Muscle of leg (tissue), 16 donors: ENCODE measurements at places on chromosomes 16 and 17. TPM values are rescaled to one million over a fixed set of nuclear protein-coding genes. Genes with fewer than 3 reads are reported as not detected.
A peak's percentile ranks its signal among the peaks of the same experiment; 100 is the strongest.

- H3K4me3 ChIP-seq = peak within 1 kb of the TSS; percentile 74
- no peaks in the 10 kb centered on the region for H3K36me3 ChIP-seq
- H3K4me1 ChIP-seq = peaks cover 9% of the 10 kb centered on the region
- H3K27me3 ChIP-seq = no peaks in the 10 kb centered on the region
- peak within 1 kb of the TSS; percentile 82 for H3K27ac ChIP-seq
Measured at GRCh38 chr17:4366327-4367063, at the start of gene UBE2G1. TSS of gene UBE2G1 (minus strand) at chr17:4366675. CDS start at chr17:4366316, 359 bp downstream.

DNA sequence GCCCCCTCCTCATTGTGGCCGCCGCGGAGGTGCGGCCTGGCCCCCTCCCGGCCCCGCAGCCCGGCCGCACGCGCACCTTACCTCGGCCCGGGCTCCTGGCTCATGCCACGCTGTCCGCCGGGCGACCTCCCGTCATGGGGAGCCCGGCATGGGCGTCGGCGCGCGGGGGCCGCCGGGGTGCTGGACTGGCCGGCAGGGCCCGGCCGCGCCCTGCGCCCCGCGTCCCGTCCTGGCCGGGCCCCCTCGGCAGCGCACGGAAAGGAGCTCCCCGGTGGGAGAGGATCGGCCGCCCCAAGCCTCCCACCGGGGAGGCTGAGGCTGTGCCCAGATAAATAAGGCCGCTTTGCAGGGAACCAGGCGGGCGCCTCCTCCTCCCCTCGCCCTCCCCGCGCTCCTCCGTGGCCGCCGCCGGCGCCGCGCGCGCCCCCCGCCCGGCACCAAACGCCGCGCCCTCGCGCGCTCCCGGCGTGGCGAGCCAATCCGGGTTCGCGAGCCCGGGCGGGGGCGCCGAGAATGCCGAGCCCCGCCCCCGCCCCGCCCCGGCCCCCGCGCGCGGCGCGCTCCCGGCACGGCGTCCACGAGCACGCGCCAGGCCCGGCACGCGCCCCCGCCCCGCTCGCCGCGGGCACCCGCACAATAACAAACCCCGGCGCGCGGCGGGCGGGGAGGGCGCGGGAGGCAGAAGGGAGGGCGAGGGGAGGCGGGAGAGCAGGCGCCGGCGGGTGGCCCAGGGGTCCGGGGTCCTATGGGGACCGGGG is at the start of gene FBXL16:
Gene FBXL16, minus strand, starts transcription at position 371 of the 758 bp plus-strand sequence. CDS start 8,396 bp downstream, outside the sequence.
- no peak within 1 kb of the TSS for H3K4me3 ChIP-seq
- DNase-seq = no peak
- H3K27me3 ChIP-seq = peaks cover 93% of the 10 kb centered on the region

GRCh38 chr16:67244387-67245185 is 2.7 kb downstream of the FHOD1 start:
- H3K36me3 ChIP-seq = peaks cover 1% of the 10 kb centered on the region
- H3K4me1 ChIP-seq = peaks cover 67% of the 10 kb centered on the region
- H3K4me3 ChIP-seq = no peak overlapping the region
- peaks cover 15% of the 10 kb centered on the region for H3K27me3 ChIP-seq
- DNase-seq = peak; percentile 85

DNA sequence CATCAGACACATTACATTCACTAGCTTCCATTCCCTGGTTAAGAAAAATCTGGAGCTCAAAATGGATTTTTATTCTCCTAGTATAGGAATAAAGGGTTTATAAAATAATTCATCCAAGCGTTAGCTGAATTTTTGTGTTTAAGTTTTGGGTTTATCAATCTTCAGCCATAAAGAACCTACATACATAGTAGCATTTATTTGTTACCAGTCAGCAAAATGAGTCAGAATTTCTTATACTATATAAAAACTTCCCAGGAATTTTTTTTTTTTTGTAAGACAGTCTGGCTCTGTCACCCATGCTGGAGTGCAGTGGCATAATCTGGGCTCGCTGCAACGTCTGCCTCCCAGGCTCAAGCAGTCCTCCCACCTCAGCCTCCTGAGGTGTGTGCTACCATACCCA is 40.2 kb upstream of the SLC12A3 start:
- no peak for DNase-seq
- no peaks in the 10 kb centered on the region for H3K4me1 ChIP-seq
- H3K36me3 ChIP-seq = peaks cover 42% of the 10 kb centered on the region
- no peaks in the 10 kb centered on the region for H3K27me3 ChIP-seq

The KRT13 gene
- 0.13 TPM for total RNA-seq

DNA sequence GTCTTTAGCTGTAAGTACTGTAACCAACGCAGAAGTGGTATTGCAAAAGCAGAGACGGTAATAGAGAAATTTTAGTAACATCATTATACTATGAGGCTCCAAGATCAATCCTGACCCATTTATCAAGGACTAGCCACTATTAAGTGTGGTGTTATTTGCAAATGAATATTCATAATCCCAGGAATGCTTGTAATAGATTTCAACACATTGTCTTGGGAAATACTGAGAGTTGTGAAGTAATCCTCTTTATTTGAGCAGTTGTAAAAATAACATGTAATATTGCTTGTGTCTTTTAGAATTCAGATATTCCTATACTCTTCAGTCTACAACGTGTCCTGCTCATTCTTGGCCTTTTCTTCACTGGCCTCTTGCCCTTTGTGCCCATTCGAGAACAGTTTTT is 46.4 kb downstream of the GDPD1 start:
- H3K27me3 ChIP-seq = no peaks in the 10 kb centered on the region
- H3K36me3 ChIP-seq = no peaks in the 10 kb centered on the region
- H3K4me1 ChIP-seq = no peaks in the 10 kb centered on the region
- H3K27ac ChIP-seq = no peak overlapping the region
- no peak overlapping the region for H3K4me3 ChIP-seq
- DNase-seq = no peak

- peaks cover 14% of the 10 kb centered on the region for H3K4me1 ChIP-seq
- H3K27ac ChIP-seq = no peak overlapping the region
- H3K36me3 ChIP-seq = peaks cover 67% of the 10 kb centered on the region
Measured at GRCh38 chr16:30079480-30079879, 3.7 kb downstream of the PPP4C start.

The TM4SF5 gene
- not detected for total RNA-seq

GRCh38 chr17:70158180-70158579 is 11.2 kb upstream of the KCNJ2 start:
- DNase-seq = peak; percentile 22
- no peak overlapping the region for H3K4me3 ChIP-seq
- no peaks in the 10 kb centered on the region for H3K36me3 ChIP-seq
- H3K27ac ChIP-seq = no peak overlapping the region

DNA sequence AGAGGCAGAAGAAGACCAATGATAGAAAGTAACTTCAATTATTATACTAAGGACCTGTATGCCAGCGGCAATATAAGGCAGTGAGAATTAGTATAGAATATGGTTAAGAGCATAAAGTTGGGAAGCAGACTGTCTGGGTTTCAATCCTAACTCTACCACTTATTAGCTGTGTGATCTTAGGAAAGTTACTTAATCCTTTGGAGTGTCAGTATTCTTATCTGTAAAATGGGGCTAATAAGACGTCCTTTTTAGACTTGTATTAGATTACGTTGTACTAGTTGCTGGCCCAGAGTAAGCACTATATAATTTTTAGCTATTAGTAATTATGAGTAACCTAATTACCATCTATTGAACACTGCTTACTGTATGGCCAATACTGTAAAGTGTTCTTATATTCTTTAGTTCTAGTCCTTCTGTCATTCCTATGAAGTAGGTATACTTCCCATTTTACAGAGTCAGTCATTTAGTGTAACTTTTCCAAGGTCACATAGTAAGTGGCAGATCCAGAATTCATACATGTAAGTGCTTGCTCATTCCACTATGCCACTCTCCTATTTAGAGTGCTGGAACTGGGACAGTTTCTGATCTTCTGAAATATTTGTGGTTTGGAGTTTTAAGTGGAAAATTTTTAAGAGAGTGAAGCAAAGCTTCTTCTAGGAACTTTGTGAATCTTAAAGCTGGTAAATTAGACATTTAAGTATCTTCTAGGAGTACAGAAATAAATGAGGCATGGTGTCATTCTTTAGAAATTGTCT is 22.5 kb downstream of the HEATR9 start:
- no peak for DNase-seq
- H3K4me3 ChIP-seq = no peak overlapping the region
- H3K27me3 ChIP-seq = no peaks in the 10 kb centered on the region
- H3K27ac ChIP-seq = no peak overlapping the region
- no peaks in the 10 kb centered on the region for H3K4me1 ChIP-seq

GRCh38 chr17:14330492-14330962 is 29.6 kb downstream of the HS3ST3B1 start:
- DNase-seq = peak; percentile 39
- H3K36me3 ChIP-seq = no peaks in the 10 kb centered on the region
- H3K4me3 ChIP-seq = no peak overlapping the region
- peaks cover 6% of the 10 kb centered on the region for H3K4me1 ChIP-seq
- no peak overlapping the region for H3K27ac ChIP-seq
- H3K27me3 ChIP-seq = no peaks in the 10 kb centered on the region

- H3K4me3 ChIP-seq = peak overlapping the region; percentile 72
- peak; percentile 49 for DNase-seq
- peaks cover 19% of the 10 kb centered on the region for H3K4me1 ChIP-seq
Measured at GRCh38 chr17:57256708-57257112, 387 bp downstream of the MSI2 start.

DNA sequence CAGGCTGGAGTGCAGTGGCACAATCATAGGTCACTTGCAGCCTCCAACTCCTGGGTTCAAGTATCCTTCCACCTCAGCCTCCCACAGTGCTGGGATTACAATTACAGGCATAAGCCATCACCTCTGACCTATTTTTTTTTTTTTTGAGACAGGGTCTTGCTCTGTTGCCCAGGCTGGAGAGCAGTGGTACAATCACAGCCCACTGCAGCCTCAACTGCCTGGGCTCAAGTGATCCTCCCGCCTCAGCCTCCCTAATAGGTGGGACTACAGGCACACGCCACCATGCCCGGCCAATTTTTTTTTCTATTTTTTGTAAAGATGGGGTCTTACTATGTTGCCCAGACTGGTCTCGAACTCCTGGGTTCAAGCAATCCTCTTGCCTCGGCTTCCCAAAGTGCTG is 5.6 kb upstream of the GGA2 start:
- H3K4me3 ChIP-seq = no peak overlapping the region
- H3K27me3 ChIP-seq = no peaks in the 10 kb centered on the region
- H3K27ac ChIP-seq = no peak overlapping the region
- peaks cover 18% of the 10 kb centered on the region for H3K36me3 ChIP-seq
- peaks cover 4% of the 10 kb centered on the region for H3K4me1 ChIP-seq

- H3K4me3 ChIP-seq = no peak overlapping the region
- no peak overlapping the region for H3K27ac ChIP-seq
- peaks cover 70% of the 10 kb centered on the region for H3K27me3 ChIP-seq
- H3K4me1 ChIP-seq = peaks cover 13% of the 10 kb centered on the region
- H3K36me3 ChIP-seq = no peaks in the 10 kb centered on the region
Measured at GRCh38 chr17:73902416-73903181, 258.4 kb upstream of the SDK2 start.

- DNase-seq = peak; percentile 84
- H3K36me3 ChIP-seq = no peaks in the 10 kb centered on the region
- H3K4me1 ChIP-seq = peaks cover 15% of the 10 kb centered on the region
- H3K27ac ChIP-seq = peak overlapping the region; percentile 67
- H3K27me3 ChIP-seq = no peaks in the 10 kb centered on the region
- no peak overlapping the region for H3K4me3 ChIP-seq
Measured at GRCh38 chr17:65638221-65638975, 77.0 kb upstream of the AXIN2 start.

GRCh38 chr16:86649875-86650274 is 71.5 kb downstream of the FOXL1 start:
- no peak overlapping the region for H3K27ac ChIP-seq
- no peak overlapping the region for H3K4me3 ChIP-seq
- H3K27me3 ChIP-seq = peaks cover 15% of the 10 kb centered on the region
- peak; percentile 36 for DNase-seq

The SLFN12L gene
- total RNA-seq = 0.13 TPM

- peaks cover 38% of the 10 kb centered on the region for H3K27me3 ChIP-seq
- no peak overlapping the region for H3K4me3 ChIP-seq
- no peak overlapping the region for H3K27ac ChIP-seq
- DNase-seq = peak; percentile 22
Measured at GRCh38 chr17:4897198-4897687, 2.1 kb upstream of the C17orf107 start.

GRCh38 chr16:83589576-83589975 is 218.2 kb upstream of the HSBP1 start:
- no peak overlapping the region for H3K27ac ChIP-seq
- peaks cover 8% of the 10 kb centered on the region for H3K4me1 ChIP-seq
- no peaks in the 10 kb centered on the region for H3K27me3 ChIP-seq
- H3K36me3 ChIP-seq = no peaks in the 10 kb centered on the region
- H3K4me3 ChIP-seq = no peak overlapping the region

DNA sequence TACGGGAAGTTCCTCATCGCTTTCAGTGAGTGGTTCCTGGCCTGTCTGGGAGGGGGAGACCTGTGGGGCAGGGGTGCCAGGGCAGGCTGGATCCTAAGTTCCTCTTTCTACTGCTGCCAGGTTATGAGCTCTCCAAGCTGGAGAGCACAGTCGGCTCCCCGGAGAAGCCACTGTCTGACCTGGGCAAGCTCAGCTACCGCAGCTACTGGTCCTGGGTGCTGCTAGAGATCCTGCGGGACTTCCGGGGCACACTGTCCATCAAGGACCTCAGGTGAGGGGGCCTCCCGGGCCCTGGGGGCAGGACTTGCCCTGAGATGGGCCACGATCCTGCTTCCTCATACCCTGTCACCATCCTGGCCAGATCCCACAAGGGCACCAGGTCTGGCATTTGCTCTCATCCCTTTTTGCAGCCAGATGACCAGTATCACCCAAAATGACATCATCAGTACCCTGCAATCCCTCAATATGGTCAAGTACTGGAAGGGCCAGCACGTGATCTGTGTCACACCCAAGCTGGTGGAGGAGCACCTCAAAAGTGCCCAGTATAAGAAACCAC is 5.1 kb downstream of the PRSS8 start:
- peaks cover 14% of the 10 kb centered on the region for H3K4me1 ChIP-seq
- DNase-seq = peak; percentile 9
- no peak overlapping the region for H3K4me3 ChIP-seq
- H3K27ac ChIP-seq = no peak overlapping the region
- peaks cover 2% of the 10 kb centered on the region for H3K27me3 ChIP-seq

GRCh38 chr16:73054813-73055482 is 7.0 kb upstream of the ZFHX3 start:
- no peaks in the 10 kb centered on the region for H3K36me3 ChIP-seq
- H3K4me3 ChIP-seq = no peak overlapping the region
- peak; percentile 54 for DNase-seq
- no peaks in the 10 kb centered on the region for H3K27me3 ChIP-seq

DNA sequence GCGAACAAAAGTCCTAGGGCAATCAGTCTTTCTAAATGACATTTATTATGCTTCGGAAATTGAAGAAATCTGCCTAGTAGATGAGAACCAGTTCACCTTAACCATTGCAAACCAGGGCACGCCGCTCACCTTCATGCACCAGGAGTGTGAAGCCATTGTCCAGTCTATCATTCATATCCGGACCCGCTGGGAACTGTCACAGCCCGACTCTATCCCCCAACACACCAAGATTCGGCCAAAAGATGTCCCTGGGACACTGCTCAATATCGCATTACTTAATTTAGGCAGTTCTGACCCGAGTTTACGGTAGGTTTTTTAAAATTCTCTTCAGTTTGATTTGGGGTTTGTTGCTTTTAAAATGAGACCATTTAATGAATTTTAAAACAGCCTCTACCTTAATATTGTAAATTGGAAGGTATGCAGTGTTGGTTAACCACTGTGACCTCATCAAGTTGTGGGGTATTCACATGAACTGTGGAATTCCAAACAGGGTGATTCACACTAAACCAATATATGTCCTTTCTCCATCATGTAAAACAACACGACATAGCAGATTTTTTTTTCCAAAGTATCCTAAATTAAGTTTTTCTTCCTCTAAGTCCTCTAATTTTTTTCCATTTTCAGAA is 6.2 kb upstream of the EVI2A start:
- no peak overlapping the region for H3K27ac ChIP-seq
- H3K36me3 ChIP-seq = peaks cover 14% of the 10 kb centered on the region
- H3K4me3 ChIP-seq = no peak overlapping the region
- no peaks in the 10 kb centered on the region for H3K27me3 ChIP-seq

The MGAT5B gene
- 0.40 TPM for total RNA-seq
